ENCODE measurements at places on chromosomes 2 and 18.

- DNase-seq = no peak
Measured at GRCh38 chr2:33529771-33530481, 53.5 kb downstream of the RASGRP3 start.

DNA sequence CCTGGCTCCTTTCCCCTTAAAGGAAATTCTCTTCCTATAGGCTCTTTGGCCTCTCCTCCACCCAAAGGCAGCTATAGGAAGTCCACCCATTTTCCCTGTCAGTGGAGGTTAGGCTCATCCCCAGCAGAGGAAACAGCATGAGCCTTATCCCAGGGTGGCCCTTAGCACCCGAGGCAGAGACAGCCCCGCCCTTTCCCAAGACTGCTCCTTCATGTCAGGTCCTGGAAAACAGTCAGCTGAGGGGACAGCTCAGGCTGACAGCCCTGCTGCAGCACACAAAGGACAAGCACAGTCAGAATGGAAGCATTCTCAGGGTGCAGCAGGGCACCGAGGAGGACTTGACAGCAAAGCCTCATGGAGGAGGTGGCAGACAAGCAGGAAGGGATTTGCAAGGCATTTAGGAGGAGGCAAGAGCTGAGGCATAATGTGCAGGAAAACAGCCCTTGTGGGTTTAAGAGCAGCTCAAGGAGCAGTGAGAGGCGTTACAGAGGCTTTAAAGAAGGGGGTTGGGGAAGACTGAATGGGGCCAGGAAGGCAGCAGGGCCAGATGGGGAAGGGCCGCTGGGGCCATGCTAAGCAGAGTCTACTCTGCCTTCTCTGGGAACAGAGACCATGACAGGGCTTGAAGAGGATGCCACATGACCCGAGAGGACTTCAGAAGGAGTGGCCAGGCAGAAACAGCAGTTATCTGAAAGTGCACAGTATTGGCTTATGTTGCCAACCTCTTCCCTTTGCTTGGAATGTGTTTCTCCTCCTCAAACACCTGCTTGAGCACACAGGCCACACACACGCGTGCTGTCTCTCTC is 216.6 kb downstream of the SH3BP4 start:
- DNase-seq = no peak

DNA sequence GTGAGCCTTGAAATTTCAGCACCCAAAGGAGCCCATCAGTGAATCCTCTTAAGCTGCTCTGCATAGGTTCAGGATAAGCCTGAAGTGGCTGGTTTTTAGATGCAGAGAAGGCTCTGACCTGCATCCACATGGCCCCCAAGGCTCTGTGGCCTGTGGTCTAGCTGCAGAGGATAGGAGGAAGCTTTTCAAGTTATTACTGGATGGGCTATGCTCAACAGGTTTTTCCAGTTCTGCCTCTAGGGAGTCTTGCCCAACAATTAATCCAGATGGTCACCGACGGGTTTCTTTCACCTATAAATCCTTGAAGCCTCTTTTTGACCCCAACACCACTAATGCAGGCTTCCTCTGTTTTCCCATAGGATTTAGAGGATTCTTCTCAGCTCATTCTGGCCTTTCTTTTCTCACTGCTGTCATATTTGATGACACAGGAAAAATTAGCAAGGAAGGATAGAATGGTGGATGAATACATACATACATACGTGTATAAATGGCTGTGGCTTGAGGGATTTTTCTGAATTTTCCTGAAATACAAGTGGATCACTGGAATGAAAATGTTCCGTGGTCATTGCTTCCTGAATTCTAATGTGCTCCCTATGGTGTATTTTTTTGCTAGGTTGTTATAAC is 52.2 kb upstream of the BCL2L11 start:
- DNase-seq = no peak

GRCh38 chr2:43361286-43361685 is 134.9 kb upstream of the ZFP36L2 start:
- no peak for DNase-seq

DNA sequence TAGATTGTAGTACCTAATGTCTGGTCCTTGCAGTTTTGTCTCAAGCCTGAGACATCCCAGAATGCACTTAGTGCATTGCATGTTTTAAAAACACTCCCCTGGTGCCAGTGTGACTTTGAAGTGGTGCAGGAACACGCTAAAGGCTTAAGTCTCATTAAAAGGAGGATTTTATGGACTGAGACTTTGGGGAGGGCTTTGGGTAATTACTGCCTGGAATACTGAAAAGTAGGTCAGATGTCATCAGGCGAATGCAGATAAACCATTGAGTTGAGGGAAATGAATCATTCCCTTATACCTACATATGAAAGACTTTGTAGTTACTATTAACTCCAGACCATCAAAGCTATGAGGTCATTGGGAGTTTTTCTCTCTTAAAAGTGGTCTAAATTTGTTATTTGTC is 3.0 kb upstream of the OSBPL1A start:
- no peak for DNase-seq

DNA sequence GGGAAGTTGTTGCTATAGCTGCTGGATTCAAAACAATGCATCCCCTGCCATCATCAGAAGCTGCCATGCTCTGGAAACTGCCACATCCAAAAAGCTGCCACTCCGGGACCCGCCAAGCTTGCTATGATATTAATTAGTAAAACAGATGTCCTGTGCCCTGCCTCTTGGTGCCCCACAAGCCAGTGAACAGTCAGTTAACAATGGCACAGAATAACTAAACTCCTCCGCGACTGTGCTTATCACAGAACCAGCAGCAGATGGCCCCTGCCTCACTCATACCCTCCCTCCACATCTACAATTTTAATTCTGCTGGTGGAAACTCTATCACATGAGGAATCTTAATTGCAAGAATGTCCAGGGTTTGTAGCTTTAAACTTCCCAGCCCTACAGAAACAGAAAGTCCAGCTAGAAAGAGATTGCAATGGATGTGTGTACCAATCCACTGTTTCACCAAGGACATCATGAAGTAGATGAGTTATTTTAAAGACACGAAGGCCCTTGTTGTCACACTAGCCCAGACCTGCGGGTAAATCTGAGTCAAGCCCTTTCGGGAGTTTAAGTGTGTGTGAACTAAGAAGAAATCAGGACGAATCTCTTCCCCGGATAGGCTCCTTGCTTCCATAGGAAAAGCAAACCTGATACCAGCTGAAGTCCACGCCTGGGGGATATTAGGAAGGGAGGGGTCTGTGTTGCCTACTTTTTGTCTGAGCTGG is 7.4 kb upstream of the ACYP2 start:
- no peak for DNase-seq

DNA sequence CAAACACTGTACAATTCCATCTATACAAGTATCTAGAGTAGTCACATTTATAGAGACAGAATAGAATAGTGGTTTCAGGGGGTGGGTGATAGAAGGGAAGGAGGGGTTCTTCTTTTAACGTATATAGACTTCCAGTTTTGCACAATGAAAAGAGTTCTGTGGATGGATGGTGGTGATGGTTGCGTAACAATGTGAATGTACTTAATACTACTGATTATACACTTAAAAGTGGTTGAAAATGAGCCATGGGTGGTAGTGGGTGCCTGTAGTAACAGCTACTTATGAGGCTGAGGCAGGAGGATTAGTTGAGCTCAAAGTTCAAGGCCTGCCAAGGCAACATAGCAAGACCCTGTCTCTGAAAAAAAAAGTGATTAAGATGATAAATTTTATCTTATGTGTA is 85.8 kb downstream of the SETBP1 start:
- DNase-seq = no peak

All from CD4-positive, alpha-beta T cell treated with Interferon alpha-2 for 1 hour (primary cell).